ENCODE measurements at places on chromosomes 11 and 22.

- no peak for DNase-seq
Measured at GRCh38 chr11:23127706-23128105, 267.4 kb upstream of the CCDC179 start.

DNA sequence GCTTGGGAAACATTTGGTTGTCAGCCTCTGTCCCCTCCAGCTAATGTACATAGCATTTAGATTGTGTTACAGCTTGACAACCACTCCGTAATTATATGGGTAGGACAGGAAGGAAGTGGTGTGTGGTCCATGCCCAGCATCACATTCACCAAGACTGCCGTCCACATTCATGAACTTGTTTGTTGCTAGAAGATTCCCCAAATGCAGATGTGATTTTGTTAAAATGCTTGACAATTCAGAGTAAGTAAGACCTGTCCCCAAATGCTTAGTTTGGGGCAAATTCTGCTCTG lies 1482.7 kb downstream of the TBC1D22A start:
- no peak for DNase-seq

DNA sequence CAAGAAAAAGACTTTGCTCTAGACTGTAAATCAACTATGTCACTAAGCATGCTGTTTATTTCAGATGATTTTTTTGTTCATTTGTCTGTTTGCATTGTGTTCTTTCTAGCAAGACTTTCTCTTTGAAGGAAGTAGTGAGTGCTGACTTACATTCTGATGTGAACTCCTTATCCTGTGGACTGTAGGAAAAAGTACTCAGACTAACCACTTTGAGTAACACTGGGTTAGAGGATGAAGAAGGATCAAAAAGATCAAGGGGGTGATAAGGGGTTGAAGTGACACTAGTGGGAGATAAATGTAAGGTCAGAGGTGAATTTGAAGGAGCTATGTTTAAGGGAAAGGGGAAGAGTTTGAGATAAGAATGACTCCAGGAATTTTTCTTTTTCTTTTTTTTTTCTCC lies 369.4 kb downstream of the NELL1 start:
- no peak for DNase-seq

DNA sequence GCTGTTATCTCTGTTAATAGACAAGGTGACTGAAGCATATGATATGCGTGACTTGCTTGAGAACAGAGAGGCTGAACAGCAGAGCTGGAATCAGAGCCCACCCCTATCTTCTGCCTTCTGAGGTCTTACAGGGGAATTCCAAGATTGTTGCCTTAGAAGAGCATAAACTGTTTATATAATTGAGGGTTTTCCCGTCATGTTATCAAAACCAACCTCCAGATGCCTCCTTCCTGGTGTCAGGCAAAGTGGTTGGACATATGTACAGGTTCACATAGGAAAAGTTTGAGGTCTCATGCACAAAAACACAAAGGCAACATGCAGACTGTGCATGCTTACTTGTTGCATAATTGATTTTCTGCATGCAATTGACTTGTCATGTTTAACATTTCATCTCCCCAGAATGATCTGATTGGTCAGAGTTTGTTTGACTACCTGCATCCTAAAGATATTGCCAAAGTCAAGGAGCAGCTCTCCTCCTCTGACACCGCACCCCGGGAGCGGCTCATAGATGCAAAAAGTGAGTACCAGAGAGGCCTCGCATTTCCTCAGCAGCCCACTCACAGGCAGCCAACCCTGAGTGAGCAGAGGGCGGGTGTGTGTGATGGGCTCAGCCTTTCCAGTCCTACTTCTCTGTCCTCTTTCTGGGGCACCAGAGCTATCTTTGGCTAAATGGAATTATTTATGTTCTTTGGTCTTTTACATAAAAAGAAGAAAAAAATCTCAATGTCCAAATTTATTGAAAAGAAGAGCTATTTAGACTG lies 88.9 kb downstream of the BMAL1 start:
- no peak for DNase-seq

GRCh38 chr11:126158054-126158791 lies 53.2 kb downstream of the RPUSD4 start:
- DNase-seq = no peak

DNA sequence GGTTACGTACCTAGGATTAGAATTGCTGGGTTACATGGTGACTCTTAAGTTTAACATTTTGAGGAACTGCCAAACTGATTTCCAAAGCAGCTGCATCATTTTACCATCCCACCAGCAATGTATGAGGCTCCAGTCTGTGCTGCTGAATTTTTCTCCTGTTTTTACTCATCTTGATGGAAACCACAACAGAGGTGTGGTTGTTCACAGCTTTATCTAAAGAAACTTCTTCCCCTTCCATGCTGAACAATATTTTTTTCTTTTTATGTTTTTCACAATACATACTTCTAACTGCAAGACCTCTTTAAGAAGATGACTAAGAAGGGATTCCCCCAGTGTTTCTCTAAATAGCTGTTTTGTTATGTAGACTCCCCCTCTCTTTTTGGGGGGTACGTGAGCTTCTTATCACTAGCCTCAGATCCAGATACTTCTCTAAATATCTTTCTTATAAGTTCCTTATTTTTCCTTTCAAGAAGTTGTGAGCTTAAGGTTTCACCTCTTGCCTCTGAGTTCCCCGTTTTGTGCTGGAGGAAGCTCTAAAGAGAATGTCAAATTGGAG lies 24.0 kb downstream of the TCP11L1 start:
- DNase-seq = no peak

DNA sequence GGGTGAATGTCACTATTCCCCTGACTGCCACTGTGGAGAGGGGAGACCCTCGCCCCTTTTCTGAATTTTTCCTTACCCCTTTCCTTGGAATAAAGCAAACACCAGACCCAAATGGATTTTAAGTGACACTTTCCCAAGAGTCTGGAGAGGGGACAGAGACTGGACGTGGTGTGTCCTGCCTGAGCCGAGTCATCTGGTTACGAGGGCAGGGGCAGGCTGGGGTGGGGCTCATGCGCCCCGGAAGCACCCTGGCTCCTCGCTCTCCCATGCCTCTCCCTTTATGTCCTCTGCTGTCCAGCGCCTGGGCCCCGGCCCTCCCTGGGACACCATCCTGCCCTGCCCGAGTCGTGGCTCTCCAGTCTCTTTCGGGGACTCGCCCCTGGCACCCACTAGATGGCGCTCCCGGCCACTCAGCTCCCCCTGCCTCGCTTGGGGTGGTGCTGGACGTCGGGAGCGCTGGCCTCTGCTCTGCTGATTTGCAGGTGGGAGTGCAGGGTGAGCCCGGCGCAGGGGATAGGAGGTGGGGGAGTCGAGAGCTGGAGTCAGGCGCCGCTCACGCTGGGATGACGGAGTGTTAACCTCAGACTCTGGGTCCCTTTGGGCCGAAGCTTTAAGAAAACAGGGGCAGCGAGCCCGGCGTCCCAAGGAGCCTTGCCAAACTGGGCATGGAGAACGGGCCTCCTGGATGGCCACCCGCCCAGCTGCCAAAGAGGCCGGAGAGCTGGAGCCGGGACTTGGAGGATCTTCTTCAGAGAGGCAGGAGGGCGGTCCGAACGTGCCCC lies 89.8 kb downstream of the RPS6KA4 start:
- peak; percentile 31 for DNase-seq

GRCh38 chr11:74847395-74847794 lies 98.7 kb downstream of the RNF169 start:
- DNase-seq = no peak

GRCh38 chr11:61699737-61700160 lies 19.6 kb downstream of the DAGLA start:
- no peak for DNase-seq

GRCh38 chr22:45227645-45228400 lies 12.9 kb downstream of the KIAA0930 start:
- DNase-seq = no peak

GRCh38 chr11:132944569-132944944 lies 587.7 kb downstream of the OPCML start:
- DNase-seq = no peak

DNA sequence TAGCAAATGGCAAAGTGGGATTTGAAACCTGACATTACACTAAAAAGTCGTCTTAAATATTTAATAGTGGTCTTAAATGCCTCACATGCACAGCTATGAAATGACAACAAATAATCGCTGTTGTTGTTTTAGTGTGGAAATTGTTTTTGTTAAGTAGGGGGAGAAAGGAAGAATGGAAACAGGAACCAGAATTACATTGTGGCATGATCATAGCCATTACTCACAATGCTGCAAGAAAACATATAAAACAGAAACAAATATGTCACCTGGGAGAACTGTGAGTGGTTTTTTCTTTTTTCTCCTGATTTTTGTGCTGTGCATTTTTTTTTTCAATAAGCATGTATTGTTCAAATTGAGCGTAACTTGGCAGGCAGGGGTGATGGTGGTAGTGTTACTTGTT lies 22.9 kb downstream of the FAM76B start:
- DNase-seq = no peak

GRCh38 chr11:74267014-74267413 lies 44.4 kb downstream of the P4HA3 start:
- no peak for DNase-seq

DNA sequence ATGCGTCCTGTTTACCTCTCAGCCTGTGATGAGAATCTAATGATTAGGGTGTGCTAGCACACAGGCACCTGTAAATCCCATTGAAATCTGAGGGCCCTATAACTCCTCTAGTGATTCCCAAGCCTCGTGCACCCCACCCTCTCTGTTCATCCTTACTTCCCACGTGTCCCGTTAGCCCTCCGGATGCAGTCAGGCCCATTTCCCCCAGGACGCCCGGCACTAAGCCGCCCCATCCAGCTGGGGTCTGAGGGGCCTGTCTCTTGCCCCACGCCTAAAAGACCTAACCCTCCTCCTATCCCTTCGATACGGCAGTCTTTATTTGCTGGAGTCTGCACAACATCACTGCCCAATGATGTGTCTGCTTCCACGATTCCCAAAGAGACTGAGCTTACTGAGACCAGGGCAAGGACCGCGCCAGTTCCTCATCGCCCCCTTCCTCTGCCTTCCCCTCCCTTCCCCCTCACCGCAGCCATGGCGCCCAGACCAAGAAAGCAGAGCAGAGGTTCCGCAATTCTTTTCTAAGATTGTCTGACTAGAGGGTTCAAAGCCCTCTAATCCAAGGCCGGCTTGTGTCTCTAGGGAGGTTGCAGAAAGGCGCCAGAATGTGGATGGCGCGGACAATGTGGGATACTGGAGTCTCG lies 1.1 kb upstream of the FADS2 start:
- DNase-seq = no peak

- no peak for DNase-seq
Measured at GRCh38 chr22:44543781-44544477, 45.9 kb upstream of the RTL6 start.

- DNase-seq = no peak
Measured at GRCh38 chr11:773830-774229, 3.5 kb downstream of the GATD1 start.

DNA sequence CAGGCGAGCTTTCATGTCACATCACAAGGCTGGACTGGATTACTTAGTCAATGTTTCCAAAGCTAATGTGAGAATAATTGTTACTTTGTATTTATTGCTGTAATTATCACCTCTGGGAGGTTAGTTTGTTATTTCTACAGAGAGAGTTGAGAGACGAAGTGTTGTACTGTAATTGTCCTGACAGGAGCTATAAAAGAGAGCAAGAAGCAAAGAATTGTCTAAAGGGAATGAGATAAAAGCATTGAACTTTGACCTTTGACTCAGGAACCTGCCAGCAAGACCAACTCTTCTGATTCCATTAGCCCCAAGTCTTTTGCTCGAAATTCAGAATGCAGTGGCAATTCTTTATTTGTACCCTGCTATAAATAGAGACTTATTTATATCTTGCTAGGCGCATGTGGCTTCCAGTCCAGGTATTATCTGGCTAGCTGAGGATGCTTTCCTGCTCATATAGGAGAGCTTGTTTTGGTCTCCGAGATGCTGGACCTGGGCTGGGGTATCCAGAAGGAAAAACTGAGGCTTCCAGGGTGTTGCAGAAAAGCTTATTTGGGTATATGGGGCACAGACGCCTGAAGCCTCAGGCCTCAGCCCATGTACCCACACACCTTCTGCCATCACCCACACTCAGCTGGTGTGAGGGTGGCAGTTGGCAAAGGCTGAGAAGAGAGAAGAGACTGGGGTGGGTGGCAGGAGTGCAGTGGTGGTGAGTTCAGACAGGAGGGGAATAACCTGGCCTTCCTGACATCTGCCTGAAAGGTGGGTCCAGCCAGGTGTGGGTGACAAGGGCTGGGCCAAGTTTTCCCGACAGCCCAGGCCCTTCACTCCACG lies 40.7 kb downstream of the SYT13 start:
- DNase-seq = no peak

- no peak for DNase-seq
Measured at GRCh38 chr11:123374622-123374968, 55.5 kb upstream of the GRAMD1B start.

- DNase-seq = no peak
Measured at GRCh38 chr11:93059117-93059957, 89.9 kb downstream of the MTNR1B start.

DNA sequence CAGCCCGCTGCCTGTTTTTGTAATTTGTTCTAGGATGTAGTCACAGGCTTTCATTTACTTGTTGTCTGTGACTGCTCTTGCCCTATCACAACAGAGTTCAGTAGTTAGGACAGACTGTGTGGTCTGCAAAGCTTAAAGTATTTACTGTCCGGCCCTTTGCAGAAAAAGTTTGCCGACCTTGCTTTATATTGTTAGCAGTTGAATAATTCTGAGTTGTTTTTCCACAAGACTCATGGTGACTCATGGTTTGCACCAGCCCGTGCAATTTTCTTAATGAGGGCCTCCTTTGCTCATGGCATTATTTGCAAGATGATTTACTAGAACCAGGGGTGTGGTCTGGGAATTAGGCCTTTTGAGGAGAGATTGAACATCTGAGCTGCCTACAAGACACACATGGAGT lies 110.6 kb downstream of the SCN3B start:
- DNase-seq = no peak

- DNase-seq = no peak
Measured at GRCh38 chr22:23116506-23117263, 25.1 kb downstream of the RSPH14 start.

DNA sequence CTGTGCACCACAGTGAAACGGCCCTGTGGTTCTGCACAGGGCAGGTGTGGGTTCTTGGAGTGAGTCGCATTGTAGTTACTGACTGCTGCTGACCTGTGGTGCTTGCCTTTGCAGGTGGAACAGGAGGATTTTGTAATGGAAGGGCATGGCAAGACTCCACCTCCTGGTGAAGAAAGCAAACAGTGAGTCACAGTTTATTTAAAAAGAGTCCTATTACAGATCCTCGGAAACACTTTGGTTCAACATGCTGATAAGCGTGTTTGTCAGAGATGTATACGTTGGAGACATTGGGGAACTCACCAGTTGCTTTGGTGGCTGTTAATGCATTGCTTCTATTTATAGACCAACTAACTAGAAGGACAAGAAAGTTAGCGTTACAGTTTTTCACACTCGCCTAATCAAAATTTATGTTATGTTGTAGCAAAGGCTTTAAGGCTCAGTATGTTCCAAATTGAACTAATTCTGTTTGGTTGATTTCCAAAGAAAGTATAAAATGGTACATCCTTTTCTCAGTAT lies 21.7 kb upstream of the TNRC6B start:
- no peak for DNase-seq

GRCh38 chr11:66181632-66182315 lies 86.7 kb upstream of the RAB1B start:
- DNase-seq = no peak

Measured in activated CD8-positive, alpha-beta memory T cell treated with anti-CD3 and anti-CD28 coated beads for 4 hours (primary cell).